ENCODE measurements at places on chromosomes 4 and X.

GRCh38 chr4:170591076-170591475, 501.3 kb upstream of the AADAT start:
- DNase-seq: no peak

DNA sequence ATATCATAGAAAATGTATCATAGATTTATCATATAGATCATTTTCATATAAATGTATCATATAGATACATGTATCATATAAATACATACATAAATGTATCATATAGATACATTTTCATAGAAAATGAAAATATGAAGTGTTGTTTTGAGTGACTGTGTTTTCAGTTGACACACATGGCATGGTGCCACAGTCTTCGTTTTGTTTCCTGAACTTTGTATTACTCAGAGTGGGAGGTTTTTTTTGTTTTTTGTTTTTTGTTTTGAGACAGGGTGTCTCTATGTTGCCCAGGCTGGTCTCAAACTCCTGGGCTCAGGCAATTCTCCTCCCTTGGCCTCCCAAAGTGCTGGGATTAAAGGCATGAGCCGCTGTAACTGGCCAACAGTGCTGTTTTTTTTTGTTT, 3.9 kb downstream of the RBM10 start:
- peak; percentile 37 for DNase-seq

DNA sequence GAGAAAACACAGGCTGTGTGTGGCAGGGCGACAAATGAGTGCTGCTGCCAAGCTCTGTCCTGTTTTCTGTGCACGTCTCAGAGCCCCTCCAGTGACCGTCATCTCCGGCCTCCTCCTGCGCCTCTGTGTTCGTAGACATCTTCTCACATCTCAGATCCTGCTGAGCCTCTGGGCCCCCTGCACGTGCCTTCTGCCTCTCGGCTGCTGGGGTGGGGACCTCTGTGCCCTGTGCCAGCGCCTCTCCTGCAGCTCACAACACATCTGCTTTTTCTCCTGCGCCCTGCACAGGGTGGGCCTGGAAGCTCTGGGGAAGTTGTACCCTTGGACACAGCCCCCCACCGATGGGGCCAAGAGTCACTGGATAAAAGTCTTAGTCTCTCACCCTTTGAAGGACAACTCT, 2.4 kb upstream of the CTAG2 start:
- no peak for DNase-seq

GRCh38 chrX:15988661-15989603, 134.3 kb upstream of the AP1S2 start:
- no peak for DNase-seq

GRCh38 chr4:749698-750666, 44.4 kb downstream of the PCGF3 start:
- no peak for DNase-seq

GRCh38 chrX:121958886-121959285, 911.5 kb downstream of the GLUD2 start:
- no peak for DNase-seq

All from stimulated activated CD4-positive, alpha-beta T cell treated with anti-CD3 and anti-CD28 coated beads, Interleukin-1b, Interleukin-23, amount 100 ng/mL, for 48 hours (primary cell).